ENCODE measurements at places on chromosomes 6 and 20. TPM values are rescaled to one million over a fixed set of nuclear protein-coding genes. Genes with fewer than 3 reads are reported as not detected.

The MOCS1 gene
- 4.0 TPM for total RNA-seq

The TAAR5 gene
- total RNA-seq = not detected

DNA sequence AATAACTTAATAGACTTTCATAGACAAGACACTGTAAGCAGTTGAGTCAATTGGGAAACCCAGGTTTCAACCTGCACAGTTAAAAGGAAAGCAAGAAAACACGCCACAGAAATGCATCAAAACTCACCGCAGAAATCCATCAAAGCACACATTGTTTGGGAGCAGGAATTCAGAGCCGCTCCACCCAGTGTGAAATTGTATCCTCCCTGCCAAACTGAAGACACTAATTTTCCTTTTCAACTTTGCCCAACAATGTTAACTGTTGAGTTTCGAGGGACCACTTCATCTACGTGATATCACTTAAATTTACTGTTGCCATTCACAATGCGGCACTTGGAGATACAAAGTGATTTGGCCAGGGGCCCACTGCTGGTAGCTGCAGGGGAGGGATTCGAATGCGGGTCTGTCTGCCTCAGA lies 92.7 kb downstream of the DACT2 start:
- H3K4me3 ChIP-seq = no peak overlapping the region
- DNase-seq = no peak
- peaks cover 15% of the 10 kb centered on the region for H3K4me1 ChIP-seq
- no peaks in the 10 kb centered on the region for H3K27me3 ChIP-seq

DNA sequence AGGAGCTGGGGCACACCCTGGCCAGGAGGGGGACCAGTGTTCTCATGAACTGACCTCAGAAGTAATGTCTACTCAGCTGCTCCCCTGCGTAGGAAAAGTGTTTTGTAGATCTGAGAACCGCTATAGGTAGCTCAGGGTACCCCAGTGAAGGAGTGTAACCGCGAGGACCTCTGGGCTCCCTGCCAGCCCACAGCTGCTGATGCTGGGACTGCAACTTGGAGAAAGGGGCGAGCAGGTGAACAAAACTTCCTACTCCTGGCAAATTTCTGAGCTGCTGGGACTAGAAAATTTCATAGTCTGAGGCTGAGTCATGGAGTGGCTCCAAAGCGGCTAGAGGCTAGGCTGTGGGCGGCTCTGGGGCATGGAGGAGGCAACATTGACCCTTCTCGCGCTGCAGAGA lies 51.9 kb downstream of the PYGB start:
- H3K4me1 ChIP-seq = no peaks in the 10 kb centered on the region
- H3K36me3 ChIP-seq = peaks cover 14% of the 10 kb centered on the region
- H3K4me3 ChIP-seq = no peak overlapping the region
- DNase-seq = no peak

DNA sequence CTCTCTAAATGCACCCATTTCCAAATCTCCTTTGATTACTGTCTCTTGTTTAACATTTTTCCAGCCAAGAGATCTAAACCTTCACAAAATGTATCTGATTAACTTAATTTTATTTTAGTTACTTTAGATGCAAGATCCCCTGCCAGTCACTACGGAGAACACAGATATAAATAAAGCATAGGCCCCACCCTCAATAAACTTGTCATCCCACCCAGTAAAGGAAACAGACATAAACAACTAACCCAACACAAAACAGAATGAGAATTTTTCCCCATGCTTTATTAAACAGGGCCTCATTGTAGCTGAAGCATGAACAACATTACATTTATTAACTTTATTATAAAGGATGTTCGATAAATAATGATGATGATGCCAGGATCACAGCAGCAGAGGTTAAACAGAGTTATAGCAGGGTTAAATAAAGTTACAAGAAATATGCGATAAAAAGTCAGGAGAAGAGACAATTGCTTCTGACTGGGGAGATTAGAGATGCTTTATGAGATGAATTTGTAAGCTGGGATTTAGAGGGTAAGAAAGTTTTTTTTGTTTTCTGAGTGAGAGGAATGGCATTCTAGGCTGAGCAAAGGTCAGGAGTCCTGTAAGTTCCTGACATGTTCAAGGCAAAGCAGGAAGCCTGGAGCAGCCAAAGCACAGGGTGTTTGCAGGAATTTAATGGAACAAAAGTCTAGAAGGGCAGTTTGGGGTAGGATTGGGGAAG lies 41.1 kb downstream of the TFAP2A start:
- H3K27ac ChIP-seq = no peak overlapping the region
- no peaks in the 10 kb centered on the region for H3K27me3 ChIP-seq
- no peak overlapping the region for H3K4me3 ChIP-seq

All from A673 (cell line).